ENCODE measurements at places on chromosomes 4 and X.

DNA sequence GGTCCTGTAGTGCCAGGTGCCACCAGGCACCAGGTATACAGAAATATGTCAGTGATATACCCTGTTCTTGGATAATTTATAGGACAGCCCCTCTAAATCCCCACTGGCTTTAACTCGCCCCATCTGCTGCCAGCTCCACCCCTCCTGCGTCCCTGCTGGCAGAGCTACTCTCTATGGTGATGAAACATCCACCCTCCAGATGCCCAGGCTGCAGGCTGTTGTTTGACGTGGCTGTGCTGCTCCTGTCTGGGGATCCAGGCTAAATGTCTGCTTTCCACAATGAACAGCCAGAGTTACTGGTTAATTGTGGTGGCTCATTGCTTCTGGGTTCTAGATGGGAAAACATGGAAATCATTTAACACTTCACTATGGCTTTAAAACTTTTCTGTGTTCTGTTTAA, 12.9 kb downstream of the NHSL2 start:
- no peak for DNase-seq

- no peak for DNase-seq
Observed at GRCh38 chrX:47649271-47649670, 1.1 kb downstream of the ELK1 start.

DNA sequence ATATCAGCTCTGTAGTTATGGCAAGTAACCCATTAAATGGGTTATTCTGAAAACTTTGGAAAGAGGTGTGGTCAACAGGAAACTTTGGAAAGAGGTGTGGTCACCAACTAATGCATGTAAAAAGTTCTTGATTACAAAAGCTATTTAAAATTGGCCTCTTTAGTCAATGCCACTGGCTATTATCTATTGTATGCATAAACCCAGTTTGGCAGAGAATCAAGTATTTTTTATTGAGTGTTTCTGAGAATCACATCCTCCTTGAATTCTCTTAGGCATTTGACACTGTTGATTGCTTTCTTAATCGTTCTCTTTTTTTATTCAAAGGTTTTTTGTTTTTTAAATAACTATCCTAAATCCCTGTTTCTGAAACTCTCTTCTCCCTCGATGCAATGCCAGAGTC, 7.5 kb downstream of the P2RY4 start:
- no peak for DNase-seq

GRCh38 chrX:65451663-65452062, 82.9 kb downstream of the LAS1L start:
- DNase-seq: no peak

- DNase-seq: no peak
Observed at GRCh38 chrX:21770631-21771321, 12.9 kb upstream of the SMPX start.

DNA sequence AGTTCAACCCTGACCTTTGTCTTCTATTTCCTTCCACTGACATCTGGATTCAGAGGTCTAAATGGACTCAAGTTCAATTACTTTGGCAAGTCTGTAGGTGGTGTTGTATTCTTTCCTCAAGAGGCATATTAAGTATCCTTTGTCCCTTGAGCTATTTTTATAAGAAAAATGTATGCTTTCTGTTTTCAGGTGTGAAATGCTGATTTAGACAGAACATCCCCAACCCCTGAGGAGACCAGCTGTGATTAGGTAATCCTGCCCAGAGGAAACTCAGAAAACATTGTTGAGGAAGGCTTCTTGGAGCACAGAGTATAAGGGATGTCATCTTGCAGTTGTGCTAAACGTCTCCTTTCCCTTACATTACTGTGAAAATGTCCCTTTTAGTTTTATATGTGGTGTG, 46.6 kb upstream of the EGFL6 start:
- DNase-seq: no peak

- no peak for DNase-seq
Observed at GRCh38 chr4:149702414-149703293, 113.0 kb downstream of the IQCM start.

- no peak for DNase-seq
Observed at GRCh38 chr4:175277816-175278215, 359.7 kb downstream of the ADAM29 start.

- no peak for DNase-seq
Observed at GRCh38 chr4:186687265-186687664, 36.4 kb downstream of the FAT1 start.

DNA sequence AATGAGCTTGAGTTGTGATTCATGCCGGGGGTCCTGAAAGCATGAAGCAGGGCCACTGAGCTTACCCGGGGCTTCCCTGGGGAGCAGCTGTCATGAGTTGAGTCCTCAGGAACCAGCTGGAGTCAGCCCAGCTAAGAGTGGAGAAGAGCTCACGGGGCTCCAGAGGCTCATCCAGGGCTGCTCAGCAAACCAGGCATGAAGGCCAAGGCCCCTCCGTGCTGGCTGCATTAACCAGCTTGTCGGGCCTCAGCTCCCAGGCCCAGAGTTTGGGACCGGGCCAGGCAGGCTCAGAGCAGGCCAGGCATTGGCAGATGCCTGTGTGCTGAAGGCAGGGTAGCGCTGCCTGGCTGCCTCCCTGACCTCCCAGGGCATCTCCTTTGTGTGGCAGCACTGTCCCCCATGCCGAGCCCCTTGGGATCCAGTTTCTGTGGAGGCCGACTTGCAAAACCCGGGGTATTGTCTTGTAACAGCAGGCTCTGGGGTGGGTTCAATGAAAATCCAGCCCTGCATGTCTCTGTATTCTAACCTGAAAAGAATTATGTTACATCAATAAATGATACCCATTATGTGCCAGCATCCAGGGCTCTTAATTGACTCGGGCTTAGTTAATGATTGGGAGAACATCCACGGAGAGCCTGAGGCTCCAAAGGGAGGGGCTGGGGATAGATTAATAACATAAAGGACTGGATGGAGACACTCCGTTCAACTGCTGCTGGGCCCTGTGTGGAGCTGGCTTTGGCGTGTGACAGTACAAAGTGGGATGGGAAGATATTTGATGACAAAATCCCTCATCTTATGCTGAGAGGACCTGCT, 68.0 kb upstream of the MSX1 start:
- DNase-seq: no peak

- peak; percentile 18 for DNase-seq
Observed at GRCh38 chr4:87978681-87979080, 3.2 kb downstream of the SPP1 start.

DNA sequence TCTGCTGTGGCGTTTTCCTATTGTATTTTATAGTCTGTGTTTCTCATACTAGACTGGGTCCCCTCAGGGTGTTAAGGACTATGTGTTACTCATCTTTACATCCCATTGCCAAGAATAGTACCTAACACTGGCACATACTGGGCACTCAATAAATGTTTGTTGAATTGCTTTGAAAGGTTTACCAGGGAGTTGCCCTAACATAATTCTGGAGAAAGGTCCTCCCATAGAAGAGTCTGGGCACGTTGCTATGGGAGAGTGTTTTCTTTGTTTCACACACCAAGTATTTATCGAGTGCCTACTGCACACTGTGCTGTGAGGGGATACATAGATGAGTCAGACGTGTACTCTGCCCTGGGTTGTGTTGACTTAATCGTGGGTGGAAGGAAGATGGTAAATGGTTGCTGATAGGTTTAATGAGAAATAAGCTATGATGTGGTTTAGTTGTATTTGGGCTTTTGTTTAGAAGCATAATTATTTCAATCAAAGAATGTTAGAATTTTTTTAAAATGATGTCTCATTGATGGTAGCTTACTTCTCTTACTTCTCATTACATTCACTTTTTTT, 42.9 kb downstream of the AFF1 start:
- no peak for DNase-seq

DNA sequence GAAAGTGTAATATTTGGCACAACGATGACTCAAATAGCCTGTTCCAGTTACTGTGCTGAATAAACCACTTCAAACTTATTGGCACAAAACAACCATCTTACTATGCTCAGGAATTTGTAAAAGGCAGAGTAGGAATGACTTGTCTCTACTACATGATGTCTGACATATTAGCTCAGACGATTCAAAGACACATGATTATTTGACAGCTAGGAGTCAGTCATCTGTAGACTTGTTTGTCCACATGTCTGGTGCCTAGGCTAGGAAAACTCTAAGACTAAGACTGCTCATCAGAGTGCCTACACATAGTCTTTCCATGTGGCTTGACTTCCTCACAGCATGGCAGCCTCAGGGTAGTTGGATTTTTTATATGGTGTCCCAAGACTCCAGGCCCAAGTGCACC, 154.5 kb downstream of the FANCB start:
- no peak for DNase-seq

- no peak for DNase-seq
Observed at GRCh38 chr4:86014599-86014998, 345.3 kb downstream of the MAPK10 start.

DNA sequence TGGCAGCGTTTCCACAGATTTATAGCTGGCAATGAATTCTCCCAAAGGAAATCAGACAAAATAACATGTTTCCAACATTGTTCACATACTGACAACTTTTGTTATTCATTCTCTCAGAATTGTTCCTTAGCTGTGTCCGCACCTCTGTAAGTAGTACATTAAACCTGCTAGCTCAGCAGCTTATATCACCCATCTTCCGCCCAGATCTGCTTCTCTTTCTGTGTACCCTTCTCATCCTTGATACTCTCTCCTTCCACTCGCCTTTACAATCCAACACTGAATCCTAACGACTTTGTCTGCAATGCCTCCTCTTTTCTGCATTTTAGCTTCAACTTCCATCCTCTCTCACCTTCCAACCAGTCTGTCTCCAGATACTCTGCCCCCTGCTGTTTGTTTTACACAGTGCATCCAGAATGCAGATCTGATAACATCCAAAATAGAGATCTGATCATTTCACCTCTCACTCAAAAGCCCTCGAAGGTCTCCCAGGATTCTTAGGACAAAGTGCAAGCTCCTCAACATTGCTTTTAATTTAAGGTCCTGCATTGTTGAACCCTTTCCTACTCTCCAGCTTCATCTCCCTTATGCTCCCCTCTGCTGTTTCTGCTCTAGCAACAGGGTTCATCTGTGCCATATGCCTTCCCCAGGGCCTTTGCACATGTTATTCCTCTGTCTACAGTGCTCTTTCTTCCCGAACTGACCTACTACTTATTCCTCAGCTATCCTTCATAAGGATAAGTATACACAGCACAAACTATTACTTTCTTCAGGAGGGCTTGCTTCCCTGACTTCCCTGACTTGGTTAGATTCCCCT, 67.3 kb upstream of the VBP1 start:
- no peak for DNase-seq

GRCh38 chr4:73817341-73817740, 19.1 kb upstream of the CXCL6 start:
- DNase-seq: no peak

- no peak for DNase-seq
Observed at GRCh38 chrX:70427365-70427764, 4.3 kb downstream of the GDPD2 start.

- no peak for DNase-seq
Observed at GRCh38 chrX:26442340-26442739, 226.4 kb downstream of the MAGEB5 start.

DNA sequence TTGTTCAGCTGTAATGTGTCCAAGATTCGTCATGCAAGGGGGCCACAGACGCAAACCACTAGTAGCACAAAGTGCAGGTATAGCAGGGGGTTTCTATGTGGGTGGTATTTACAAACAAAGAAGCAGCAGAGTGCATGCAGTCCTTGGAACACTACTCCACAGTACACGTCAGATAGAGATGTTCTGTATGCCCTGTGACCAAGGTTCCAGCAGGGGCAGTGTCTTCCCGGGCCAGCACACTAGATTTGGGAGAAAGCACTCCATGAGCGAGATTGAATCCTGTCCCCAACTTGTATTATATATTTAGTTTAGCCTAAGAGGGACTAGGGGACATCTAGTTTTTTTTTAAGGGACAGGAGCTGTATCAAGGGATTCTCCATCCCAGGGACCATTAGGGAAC, 54.4 kb upstream of the ESX1 start:
- DNase-seq: no peak

DNA sequence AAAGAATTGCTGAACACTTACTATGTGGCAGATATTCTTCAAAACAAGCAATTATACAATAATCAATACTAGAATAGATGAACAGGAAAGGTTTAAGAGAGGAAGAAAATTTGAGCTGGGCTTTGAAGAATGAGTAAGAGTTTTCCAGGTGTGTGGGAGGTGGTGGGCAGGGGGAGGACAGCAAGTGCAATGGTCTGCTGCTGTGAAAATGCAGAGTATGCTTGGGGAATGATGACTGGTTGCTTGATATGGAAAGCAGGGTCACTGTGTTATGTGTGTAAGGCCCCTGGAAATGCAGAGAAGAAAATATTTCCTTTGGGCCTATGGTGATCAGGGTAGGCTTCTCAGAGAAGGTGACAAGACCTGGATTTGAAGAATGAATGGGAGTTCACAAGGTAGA, 300.3 kb downstream of the CAMK2D start:
- DNase-seq: no peak

- no peak for DNase-seq
Observed at GRCh38 chrX:39904816-39905537, 192.8 kb downstream of the BCOR start.

- DNase-seq: peak; percentile 89
Observed at GRCh38 chr4:168318266-168318895, at the start of gene DDX60. Gene DDX60, minus strand, starts transcription at chr4:168318752. Its CDS starts 7,493 bp downstream, at chr4:168311259.

- no peak for DNase-seq
Observed at GRCh38 chrX:100995469-100995868, 26.0 kb downstream of the ARL13A start.

DNA sequence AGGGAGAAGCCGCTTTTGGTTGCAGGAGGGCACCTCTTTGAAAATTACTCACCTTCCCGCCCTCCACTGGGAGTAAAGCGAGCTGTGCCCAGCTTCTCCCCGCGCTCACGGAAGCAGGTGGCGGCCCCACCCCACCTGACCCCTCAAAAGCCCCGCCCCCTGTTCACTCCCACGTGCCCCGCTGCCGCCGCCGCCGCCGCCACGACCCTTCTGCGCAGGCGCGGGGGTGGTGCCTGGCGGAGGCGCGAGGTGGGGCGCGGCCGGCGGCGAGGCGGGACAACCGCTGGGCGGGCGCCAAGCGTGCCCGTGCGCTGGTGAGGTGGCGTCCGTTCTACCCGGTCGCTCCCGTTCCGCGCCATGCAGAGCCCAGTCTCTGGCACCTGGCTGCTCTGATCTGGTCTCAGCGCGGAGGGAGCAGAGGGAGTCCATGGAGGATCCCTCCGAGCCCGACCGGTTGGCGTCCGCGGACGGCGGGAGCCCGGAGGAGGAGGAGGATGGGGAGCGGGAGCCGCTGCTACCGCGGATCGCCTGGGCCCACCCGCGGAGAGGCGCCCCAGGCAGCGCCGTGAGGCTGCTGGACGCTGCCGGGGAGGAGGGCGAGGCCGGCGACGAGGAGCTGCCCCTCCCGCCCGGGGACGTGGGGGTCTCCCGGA, at the start of gene PI4K2B:
Gene PI4K2B (plus strand): TSS at position 297 of the 653 bp plus-strand sequence. CDS start 131 bp downstream, at position 428.
- DNase-seq: peak; percentile 96

GRCh38 chr4:71405791-71406190, 67.0 kb downstream of the SLC4A4 start:
- DNase-seq: no peak

GRCh38 chr4:85548841-85549240, 73.9 kb downstream of the ARHGAP24 start:
- DNase-seq: no peak

DNA sequence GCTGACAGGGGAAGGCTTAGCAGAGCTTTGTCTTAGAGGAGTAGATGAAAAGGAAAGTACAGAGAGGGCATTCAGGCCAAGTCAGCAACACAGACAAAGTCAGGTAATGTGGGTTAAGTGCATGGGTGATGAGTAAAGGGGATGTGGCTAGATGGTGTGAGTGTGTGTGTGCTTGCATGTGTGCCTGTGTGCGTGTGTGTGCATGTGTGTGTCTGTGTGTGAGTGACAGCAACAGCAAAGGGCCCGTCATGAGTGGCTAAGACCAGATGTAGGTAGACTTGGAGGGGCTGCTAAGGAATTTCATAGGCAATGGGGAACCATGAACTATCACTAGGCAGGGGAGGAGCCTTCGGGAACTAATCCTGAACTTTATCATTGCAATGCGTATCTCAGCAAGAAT, 2.2 kb upstream of the GPR78 start:
- no peak for DNase-seq

GRCh38 chr4:155322782-155323181, 54.0 kb downstream of the MAP9 start:
- no peak for DNase-seq

All from hematopoietic multipotent progenitor cell (in vitro differentiated cells).